CD8-positive, alpha-beta memory T cell (primary cell): ENCODE measurements at places on chromosomes 7 and 10. TPM values are rescaled to one million over a fixed set of nuclear protein-coding genes. Genes with fewer than 3 reads are reported as not detected.

GRCh38 chr7:69757981-69758430 is 159.7 kb downstream of the AUTS2 start:
- DNase-seq: no peak

- no peak for DNase-seq
Observed at GRCh38 chr7:28182071-28182471, 1.5 kb upstream of the JAZF1 start.

The ZNF3 gene
- total RNA-seq: 27.9 TPM

- peak; percentile 70 for DNase-seq
Observed at GRCh38 chr10:102230861-102231356, 4.8 kb downstream of the ELOVL3 start.

The TEX36 gene
- not detected for total RNA-seq

DNA sequence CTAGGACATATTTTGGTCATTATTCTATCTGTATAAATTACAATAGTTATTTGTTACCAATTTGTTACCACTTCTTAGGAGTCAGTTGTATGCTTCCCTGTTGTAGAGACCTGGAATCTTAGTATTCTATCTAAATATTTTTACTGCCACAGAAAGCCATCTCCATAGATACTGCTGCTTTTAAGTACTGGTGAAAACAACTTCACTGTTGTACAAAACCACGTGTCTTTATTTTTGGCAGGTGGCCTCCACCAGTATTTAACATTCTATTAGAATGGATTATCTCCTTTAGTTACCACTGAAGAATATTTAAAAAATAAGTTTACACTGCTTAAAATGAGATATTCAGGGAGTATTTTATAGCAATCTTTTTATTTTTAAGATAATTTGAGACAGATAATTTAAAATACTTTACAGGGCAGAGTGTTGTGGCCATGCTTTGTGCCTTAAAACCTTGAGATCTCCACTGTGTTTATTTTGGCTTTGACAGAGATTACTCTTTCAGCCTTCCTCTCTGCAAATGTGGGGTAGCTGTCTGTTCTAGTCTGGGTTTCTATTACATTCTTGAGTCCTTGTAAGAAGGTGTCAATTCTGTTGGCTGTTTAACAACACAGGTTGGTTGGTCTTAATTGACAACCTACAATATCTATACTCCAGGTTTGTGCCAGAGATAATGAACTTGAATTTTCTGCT is 185.6 kb downstream of the LRRC4 start:
- DNase-seq: no peak

GRCh38 chr10:130339091-130339490 is 202.9 kb downstream of the GLRX3 start:
- no peak for DNase-seq

The OSBPL3 gene
- 71.7 TPM for total RNA-seq

GRCh38 chr7:47818796-47819606 is 129.3 kb downstream of the PKD1L1 start:
- no peak for DNase-seq

DNA sequence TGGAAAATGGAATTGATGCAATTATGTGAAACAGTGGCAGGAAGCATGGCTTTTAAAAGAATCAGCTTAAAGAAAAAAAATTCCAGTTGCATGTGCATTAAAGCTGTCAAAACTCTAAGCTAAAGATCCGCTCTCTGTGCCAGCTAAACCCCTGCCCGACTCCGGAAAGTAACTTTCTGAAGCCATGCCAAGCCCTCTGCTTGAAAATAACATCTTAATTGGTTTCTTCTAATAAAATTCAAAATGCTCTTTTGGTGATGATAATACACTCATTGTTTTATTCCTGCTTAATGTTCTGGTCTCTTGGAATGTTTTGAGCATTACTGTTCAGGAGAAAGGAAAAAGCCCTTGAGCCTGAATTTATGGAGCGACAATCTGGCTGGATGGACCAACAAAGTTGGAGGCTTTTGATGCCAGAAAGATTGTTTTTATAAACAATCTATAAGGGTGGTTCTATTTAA is 11.7 kb downstream of the SEMA3C start:
- DNase-seq: no peak

- peak; percentile 4 for DNase-seq
Observed at GRCh38 chr10:375815-376505, 240.7 kb downstream of the ZMYND11 start.

DNA sequence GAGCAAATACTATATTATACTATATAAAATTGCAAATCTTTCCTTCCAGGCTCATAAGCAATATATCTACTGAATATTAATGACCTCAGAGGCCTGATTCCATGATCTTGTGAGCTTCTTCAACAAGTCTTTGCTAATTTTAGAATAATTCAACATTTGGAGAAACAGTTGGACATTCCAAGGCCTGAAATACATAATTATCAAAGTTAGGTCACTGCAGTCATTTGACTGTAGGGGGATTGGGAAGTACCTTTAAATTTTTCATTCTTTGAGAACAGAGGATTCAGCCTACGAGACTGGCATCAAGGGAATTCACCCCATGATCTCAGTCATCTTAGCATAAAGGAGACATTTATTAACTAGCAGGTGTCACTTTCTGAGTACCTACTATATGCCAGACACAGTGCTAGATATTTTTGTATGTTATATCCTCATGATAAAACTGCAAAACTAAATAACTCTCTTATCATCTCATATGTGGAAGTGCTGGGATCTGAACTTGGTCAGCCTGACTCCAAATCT is 85.4 kb downstream of the DOCK4 start:
- no peak for DNase-seq

DNA sequence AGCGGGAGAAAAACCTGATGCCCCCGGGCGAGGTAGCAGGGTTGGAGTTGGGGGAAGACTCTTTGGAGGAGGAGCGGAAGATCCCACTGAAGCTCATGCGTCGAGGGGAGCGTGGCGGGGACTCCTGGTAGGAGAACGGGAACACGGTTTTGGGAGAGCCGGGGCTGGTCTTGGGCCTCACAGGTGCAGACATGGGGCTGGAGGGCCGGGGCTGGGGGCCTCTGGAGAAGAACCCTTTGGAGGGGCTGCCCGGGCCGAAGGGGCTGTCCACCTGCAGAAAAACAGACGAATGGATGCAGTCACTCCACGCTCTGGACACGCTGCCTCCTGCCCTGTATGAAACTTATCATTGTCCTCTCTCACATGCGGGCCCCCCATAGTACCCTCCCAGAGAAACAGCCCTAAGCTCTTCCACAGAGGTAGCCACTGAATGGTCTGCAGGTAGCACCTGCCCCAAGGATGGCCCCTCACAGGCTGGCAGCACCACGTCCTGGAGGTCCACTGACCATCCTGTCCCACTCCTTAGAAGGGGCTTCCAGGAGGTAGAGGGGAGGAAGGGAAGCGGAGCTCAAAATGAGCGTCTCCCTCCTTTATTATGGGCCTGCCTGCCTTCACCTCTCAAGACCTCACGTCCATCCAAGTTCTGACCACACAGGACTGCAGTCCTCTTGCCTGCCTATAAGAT is 95.6 kb downstream of the PRKAG2 start:
- DNase-seq: no peak

- DNase-seq: no peak
Observed at GRCh38 chr7:57641521-57642067, 191.6 kb downstream of the ZNF716 start.

GRCh38 chr7:50674896-50675835 is 107.5 kb downstream of the GRB10 start:
- DNase-seq: no peak

- DNase-seq: no peak
Observed at GRCh38 chr7:34333925-34334324, 324.1 kb upstream of the NPSR1 start.

DNA sequence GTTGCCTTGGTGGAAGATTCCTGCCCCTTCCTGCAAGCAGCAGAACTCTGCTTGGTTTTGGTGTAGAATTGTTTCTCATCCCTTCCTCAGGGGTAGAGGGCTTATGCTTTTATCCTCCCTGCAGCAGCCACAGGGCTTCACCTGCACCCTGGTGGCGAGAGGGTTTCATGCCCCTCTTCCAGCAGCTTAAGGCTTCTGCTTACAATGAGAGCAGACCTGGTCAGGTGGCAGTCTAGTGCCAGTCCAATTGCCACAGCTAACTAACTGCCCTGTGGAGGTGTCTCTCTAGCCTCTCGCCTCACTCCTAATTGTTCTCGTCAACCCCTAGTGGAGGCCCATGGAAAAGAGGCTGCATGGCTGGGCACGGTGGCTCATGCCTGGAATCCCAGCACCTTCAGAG is 19.3 kb downstream of the ACBD7 start:
- DNase-seq: no peak

The CD36 gene
- total RNA-seq: 4.6 TPM

The PITX3 gene
- not detected for total RNA-seq

GRCh38 chr10:47013507-47014154 is 102.4 kb downstream of the PTPN20 start:
- no peak for DNase-seq

GRCh38 chr10:78756604-78757343 is 312.0 kb upstream of the ZMIZ1 start:
- no peak for DNase-seq

The C10orf105 gene
- 0.11 TPM for total RNA-seq

- no peak for DNase-seq
Observed at GRCh38 chr7:91659096-91659495, 221.4 kb downstream of the MTERF1 start.

DNA sequence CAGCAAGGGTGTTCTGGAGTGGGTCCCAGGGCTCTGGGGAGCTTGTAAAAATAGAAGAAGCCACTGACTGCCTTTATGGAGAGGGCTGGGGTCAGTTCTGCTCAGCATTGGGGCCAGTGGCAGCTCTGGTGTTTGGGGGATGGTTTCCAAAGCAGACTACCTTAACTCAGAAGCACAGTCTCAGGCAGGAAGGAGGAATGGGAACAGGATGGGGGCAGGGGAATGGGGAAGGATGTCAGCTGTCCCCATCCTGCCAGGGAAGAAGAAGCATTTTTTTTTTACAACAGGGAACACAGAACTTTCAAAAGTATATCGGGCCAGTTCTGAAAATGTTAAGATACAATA is 28.8 kb downstream of the TSPAN15 start:
- DNase-seq: no peak

DNA sequence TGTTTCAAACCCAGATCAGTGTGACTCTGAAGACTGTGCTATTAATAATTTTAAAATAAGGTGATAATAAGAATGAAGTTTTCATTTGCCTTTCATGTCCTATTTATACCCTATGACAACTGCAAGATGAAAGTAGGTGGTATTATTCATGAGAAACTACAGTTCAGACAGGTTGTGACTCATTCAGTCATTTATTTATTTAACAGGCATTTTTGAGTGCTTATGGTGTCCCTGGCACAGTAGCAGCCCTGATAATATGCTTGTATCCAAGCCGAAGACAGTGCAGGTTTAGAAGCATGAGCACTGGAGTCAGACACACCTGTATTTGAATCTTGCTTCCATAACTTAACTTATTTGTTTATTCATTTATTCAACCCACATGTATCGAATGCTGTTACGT is 87.1 kb downstream of the FZD1 start:
- DNase-seq: no peak

DNA sequence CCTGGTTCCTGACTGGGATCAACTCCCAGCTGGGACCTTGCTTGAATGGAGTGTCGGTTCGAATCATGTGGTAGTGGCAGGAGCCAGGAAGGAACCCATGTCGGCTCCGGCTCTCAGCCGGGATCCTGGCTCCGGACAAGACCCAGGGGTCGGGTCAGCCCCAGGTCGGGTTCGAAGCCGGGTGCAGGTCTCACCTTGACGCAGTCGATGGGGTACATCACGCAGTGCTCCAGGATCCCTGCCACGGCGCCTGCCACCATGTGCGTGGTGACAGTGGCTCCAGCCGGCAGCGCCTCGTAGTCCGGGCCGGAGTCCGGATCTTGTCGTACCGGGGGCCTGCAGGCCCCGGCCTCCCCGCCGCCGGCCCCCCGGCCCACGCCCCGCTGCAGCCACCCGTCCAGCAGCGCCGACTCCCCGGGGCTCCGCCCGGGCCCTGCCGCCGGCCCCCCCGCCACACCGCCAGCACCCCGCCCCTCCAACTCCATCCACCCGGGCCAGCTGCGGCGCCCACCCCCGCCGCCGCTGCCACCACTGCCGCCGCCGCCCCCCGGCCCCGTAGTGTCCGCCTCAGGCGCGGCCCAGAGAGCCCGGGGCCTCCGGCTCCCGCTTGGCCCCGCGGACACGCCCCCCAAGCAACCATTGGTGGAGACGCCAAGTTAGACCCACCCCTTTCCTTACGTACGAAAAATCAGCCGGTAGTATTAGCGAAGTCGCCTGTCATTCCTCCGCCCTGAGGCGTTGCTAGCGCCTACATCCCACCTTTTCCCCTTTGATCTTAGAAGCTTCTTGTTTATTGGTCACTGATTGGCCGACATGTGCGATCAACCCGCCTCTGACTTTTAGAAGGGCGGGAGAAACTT is at the start of gene SLC25A28:
SLC25A28 (minus strand) TSS at position 589 of the 860 bp plus-strand sequence; CDS start at position 485, 104 bp downstream.
- DNase-seq: no peak
